ENCODE measurements at places on chromosomes 2 and 18.

- no peak for DNase-seq
Observed at GRCh38 chr2:10658914-10659257, 30.9 kb downstream of the NOL10 start.

- no peak for DNase-seq
Observed at GRCh38 chr2:19560785-19561184, 202.4 kb upstream of the OSR1 start.

- DNase-seq = no peak
Observed at GRCh38 chr18:21864386-21864785, 123.8 kb downstream of the MIB1 start.

DNA sequence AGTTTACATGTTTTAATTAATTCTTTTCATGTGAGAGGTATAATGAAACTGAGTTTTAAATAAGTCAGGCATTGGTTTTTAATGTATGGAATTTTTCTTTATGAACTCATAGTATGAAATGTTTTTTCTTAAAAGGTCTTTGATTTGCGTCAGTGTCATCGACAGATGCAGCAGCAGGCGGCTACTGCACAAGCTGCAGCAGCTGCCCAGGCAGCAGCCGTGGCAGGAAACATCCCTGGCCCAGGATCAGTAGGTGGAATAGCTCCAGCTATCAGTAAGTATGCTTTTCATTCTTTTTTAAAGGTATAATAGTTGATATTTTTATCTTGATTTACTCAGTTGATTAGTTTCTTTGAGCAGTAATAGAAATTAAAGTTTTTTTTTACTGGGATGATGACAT, 46.5 kb downstream of the SMAD4 start:
- no peak for DNase-seq

GRCh38 chr2:39069136-39069515, 51.7 kb downstream of the SOS1 start:
- no peak for DNase-seq

DNA sequence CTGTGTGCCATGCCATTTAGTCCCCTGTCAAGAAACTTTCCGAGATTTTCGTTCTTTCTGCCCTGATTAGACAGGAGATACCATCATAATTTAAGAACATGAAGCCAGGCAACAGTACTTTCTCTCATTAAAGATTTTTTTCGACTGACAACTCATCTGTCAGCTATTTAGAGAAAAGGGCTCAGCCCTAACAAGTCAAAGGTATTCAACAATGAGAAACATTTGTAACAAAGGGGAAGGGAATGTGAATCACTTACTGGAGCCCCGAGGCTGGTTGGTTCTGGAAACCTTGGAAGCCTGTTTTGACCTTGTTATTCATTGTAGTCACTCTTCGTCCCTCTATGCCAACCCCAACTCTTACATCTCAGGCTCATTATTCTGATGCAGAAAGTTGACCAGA, 199.4 kb downstream of the SPP2 start:
- DNase-seq = no peak

DNA sequence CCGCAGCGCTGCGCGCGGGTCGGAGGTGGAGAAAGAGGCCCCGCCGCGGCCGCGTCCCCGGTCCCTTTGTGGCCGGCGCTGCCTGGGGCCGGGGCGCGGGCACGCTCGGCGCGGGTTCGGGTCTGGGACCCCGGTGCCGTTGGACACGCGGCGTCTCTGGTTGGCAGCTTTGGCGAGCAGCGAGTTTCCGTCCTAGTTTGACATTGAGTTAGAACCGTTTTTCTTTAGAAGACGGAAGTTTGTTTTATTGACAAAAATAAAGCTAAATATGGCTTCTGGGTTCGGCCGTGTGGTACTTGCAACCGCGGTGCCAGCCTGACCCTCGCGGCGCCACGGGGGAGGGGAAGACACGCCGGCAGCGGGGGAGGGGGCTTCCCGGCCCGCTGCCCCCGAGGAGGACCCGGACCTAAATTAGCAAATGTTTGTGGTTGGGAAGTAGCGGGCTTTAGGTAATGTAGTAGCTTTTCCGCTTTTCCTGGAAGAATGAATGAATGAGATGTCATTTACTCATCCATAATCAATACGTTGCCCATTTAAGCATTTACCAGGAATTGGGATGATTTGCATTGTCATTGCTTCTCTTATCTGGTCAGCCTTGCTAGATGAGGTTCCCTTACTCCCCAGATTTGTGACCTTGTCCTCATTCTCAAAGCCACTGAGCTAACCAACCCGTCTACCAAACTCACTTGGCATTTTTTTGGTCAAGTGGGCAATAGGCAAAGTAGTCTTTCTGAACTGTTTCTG, 530 bp downstream of the GALNT1 start:
- no peak for DNase-seq

DNA sequence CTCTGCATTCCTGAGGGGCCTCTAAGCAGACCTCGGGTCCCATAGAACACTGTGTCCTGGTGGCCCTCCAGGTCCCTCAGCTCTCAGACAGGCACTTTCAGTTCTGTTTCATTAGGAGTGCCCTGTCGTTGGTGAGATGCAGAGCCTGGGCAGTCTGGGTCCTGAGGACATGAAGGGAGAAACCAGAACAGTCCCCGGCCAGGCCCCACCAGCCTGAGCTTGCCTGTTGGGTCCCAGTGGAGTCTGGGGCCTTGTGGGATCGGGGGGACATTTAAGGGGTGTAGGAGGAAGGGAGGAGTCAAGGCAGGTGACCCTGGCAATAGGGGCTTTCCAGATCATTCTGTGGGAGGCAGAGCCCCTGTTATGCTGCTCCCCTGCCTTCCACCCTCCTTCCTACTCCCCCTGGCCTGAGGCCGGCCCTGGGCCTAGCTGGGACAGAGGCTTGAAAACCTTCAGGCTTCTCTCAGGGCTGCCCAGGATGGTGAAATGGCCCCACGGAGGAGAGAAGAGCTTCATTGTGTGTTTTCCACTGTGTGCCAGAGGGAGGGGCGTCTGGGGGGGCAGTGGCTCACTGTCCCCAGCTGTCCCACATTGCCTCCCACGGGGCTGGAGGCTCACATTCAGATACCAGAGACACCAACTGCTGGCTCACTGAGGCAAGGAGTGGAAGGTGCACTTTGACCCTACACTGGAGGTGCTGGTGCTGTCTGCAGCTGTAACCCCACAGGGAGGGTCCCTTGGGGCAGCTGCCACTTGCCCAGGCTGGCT, 26.6 kb upstream of the CATIP start:
- DNase-seq = no peak

DNA sequence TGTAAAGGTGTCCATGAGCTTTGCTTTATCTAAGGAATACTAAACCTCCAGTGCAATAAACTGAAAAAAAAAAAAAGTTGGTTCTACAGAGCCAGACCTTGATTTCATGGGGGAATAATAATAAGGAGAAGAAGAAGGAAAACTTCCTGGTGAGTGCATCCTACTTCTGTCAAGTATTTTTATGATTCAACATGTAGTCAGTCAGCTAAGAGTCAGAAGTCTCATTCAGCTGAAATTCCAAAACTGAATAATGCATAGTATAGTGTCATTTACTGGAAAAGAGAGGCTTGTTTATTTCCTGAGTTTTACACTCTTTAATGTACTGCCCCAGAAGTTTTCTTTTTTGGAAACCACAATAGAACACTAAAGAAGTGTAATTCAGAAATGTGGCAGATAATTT, 77.8 kb upstream of the TACR1 start:
- DNase-seq = no peak

Data from stimulated activated CD4-positive, alpha-beta T cell treated with anti-CD3 and anti-CD28 coated beads, Interleukin-1b, Interleukin-23, amount 100 ng/mL, for 1 hour (primary cell).